ENCODE measurements at places on chromosomes 7 and 10. TPM values are rescaled to one million over a fixed set of nuclear protein-coding genes. Genes with fewer than 3 reads are reported as not detected.

The PEX1 gene
- total RNA-seq = 18.5 TPM

The ZRANB1 gene
- total RNA-seq = 25.7 TPM

The SERPINE1 gene
- total RNA-seq = 462 TPM

The ATP5F1C gene
- 287 TPM for total RNA-seq
